ENCODE measurements at places on chromosomes 3 and 15.

- no peak for DNase-seq
Measured at GRCh38 chr3:139234491-139234890, 109.3 kb upstream of the MRPS22 start.

DNA sequence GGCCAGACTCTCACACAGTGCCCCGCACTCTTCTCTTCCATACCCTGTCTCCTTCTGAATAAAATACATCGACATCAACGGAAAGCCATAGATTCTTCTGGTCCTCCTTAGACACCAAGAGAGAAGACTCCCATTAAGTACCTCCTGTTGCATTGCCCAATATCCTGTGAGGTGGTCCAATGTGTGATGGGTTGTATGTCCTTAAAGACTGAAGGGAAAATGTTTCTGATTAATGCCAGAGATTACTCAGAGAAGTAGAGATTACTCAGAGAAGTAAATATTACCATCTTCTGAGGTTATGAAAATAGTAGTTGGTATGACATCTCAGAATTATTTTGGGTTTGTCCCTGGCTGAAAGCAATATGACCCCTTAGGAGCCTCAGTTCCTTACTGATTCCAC lies 60.8 kb upstream of the GALNT15 start:
- no peak for DNase-seq

DNA sequence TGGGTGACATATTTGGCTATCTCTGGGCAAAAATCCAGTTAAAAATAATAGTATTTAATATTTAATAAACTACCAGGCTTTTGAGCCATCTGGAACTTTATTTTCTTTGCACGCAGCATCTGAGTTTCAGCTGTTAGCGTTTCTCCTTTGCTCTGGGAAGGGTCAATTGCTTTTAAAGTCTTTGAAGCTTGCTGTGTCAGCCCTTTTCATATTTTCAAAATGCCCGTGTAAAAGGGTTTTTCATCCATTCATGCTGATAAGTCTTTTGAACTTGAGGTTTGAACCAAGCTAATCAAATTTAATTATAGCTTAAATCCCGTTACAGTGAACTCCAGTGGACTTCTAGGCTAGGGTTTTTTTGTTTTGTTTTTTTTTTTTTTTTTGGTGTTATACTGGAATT lies 79.1 kb downstream of the SLC25A26 start:
- DNase-seq, result no peak

DNA sequence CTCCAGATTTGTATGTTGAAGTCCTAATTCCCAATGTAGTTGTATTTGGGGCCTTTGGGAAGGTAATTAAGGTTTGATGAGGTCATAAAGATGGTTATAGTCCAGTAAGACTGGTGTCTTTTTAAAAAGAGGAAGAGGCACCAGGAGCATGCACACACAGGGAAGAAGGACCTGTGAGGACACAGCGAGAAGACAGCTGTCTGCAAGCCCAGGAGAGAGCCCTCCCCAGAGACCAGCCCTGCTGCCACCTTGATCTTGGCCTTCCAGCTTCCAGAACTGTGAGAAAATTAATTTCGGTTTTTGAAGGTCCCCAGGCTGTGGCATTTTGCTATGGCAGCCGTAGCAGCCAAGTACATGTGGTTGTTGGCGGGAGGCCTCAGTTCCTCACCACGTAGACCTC lies 32.8 kb upstream of the TSEN2 start:
- DNase-seq, result no peak

DNA sequence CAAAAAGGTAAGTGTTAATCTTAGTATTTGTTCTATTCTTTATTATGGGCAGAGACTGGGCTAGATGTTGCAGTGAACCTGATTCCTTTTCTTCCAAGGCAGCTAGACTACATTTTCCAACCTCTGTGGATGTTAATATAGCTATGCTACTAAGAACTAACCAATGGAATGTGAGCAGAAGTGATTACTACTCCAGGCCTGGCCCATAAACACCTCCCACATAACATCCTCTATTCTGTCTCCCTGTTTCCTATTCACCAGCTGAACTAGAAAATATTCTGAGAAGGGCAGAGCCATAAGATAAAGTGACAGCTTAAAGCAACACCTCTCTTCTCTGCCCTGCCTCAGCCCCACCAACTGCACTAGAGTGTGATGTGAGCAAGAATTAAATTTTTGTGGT lies 29.4 kb downstream of the CD200R1L start:
- no peak for DNase-seq
